ENCODE measurements at places on chromosomes 11 and 22. TPM values are rescaled to one million over a fixed set of nuclear protein-coding genes. Genes with fewer than 3 reads are reported as not detected.

OSM gene
- 6.0 TPM for polyA plus RNA-seq

SLC7A4 gene
- 0.37 TPM for polyA plus RNA-seq

RIC8A gene
- polyA plus RNA-seq = 54.7 TPM

MRGPRF gene
- polyA plus RNA-seq = 4.7 TPM

PTS gene
- polyA plus RNA-seq = 42.4 TPM

POU2AF3 gene
- 3.5 TPM for polyA plus RNA-seq

- no peak for DNase-seq
Measured at GRCh38 chr11:36564376-36565030, 3.3 kb upstream of the RAG1 start.

GRCh38 chr11:83521647-83522596 is 235.8 kb upstream of the CCDC90B start:
- no peak for DNase-seq

GRCh38 chr11:60777572-60777971 is 7.6 kb upstream of the MS4A10 start:
- no peak for DNase-seq

GRCh38 chr11:82937554-82937953 is 36.0 kb downstream of the DDIAS start:
- DNase-seq = no peak

DNA sequence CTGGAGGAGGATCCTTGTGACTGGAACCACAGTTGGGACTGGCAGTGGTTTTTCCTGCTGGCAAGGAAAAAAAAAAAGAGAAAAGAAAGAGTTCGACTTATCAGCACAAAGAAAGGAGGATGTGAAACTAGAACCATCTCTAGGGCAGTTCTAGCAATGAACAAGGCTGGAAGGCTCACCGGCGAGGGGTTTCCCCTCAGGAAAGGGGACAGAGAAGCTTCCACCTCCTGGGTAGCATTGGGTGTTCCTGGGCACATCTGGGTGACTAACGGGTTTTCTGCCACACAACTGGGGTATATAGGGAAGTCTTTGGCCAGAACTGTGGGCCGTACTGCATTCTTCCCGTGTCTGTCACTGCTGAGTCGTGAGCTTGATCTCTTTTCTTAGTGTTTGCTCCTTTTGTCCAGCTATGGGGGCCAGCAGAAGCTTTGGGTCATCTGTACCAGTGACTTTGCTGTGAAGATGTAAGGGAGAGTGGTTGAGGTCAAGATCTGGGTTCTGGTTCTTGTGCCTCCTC is 109.4 kb upstream of the OR4B1 start:
- no peak for DNase-seq

All from thymus (tissue), 14 donors.